Pulmonary artery endothelial cell (primary cell): ENCODE measurements at places on chromosomes 16 and 17. TPM values are rescaled to one million over a fixed set of nuclear protein-coding genes. Genes with fewer than 3 reads are reported as not detected.

MT1G gene
- total RNA-seq, result not detected in 2 replicates

TEX19 gene
- 0.11 TPM in 1 of 2 replicates, not detected in the other for total RNA-seq

CCL14 gene
- total RNA-seq, result 18.8 and 21.8 TPM in 2 replicates

IFI35 gene
- total RNA-seq, result 15.0 and 20.3 TPM in 2 replicates

TRPV3 gene
- total RNA-seq, result not detected in 2 replicates
